ENCODE measurements at places on chromosomes 12 and 14.

DNA sequence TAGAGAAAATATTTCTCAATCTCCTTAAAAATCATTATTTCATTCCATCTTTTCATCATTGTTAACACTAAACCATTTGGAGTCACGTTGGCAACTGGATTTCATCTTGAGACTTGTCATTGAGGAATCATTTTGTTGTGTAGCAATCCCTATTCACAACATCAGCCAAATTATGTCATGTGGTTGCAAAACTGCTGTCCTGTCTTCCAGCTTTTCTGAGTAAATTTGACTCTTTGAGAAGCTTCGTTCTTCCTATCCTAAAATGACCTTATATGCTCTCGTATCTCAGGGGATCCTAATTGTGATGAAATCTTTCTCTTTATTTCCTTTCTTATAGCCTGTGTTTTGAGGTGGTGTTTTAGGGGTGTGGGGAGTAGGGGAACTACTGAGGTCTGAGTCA, 30.6 kb upstream of the KICS2 start:
- DNase-seq: no peak

- no peak for DNase-seq
Observed at GRCh38 chr12:12718381-12718759, 1.2 kb downstream of the CDKN1B start.

DNA sequence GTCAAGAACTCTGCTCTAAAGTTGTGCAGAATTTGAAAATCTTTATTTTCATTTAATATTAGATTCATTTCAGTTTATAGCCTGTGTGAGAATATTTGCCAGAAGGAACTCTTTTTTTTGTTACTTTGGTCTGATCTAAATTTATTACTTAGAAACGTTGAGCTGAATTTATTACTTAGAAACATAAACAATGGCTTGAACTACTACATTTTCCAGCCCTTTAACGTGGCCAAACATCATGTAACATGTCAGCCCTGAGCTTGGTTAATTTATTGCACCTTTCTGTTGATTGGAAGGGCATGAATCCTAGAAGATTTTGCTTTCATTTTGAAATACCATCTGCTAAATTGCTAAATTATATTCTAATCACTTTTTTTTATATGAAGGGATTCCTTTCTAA, 241.4 kb downstream of the TMEM117 start:
- no peak for DNase-seq

DNA sequence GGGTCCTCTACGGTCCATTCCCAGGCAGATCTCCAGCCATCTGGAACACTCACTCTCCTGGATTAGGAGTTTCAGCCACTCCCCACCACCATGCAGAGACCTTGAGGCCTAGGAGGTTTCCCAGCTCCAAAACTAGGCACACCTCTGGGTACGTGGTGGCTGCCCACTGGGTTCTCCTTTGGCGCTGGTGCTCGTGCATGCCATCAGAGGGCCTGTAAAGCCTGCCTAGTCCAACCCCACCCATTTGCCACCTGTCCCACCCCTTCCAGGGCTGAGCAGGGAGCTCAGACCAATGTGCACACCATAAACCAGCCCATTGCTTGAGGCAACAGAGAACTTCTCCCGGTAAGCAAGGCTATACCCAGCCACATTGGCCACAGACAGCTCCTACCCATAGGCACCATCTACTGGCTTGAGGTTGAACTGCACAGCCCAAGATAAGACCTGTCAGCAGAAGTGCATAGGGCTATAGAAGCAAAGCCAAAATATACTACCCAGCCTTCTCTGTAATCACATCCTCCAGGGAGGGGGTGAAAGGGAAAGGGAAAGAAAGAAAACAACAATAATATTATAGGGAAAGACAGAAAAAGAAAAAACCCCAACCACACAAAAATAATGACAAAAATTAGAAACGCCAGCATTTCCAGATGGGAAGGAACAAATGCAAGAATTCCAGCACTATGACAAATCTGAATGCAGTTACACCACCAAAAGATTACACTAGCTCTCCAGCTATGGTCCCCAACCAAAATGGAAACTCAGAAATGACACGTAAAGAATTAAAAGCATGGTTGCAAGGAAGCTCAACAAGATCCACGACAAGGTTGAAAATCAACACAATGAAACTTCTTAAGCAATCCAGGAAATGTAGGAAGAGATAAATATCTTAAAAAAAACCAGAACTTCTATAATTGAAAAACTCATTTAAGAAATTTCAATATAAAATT, 111.9 kb upstream of the CCDC175 start:
- peak; percentile 53 for DNase-seq

- no peak for DNase-seq
Observed at GRCh38 chr12:2759733-2760132, 35.0 kb upstream of the FKBP4 start.

- no peak for DNase-seq
Observed at GRCh38 chr14:89137526-89138163, 279.4 kb downstream of the FOXN3 start.

DNA sequence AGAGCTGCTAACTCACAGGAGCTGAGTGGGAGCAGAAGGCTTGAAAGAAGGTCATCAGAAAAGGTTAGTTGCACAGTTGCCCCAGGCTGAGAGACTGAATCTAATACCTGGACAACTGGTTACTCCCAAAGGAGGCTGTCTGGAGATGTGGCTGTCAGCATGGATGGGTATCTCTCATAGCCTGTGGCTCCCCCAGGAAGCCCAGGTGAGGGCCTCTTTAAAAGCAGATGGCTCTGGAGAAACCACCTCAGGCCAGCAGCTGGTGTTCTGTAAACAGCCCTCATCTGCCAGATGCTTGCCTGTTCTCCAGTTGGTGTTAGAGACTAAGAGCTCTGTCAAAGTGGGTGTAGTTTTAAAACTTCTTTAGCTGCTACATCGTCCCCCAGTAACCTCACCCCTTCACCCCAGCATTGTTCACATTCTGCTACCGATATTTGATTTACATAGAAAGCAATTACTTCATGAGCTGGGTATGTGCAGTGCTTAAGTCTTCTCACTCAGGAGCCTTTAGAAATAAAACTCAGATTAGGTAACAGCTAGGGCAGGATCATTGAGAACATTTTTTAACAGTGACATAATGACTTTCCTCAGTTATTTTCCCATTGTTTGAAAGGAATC, 25.8 kb downstream of the DACT1 start:
- DNase-seq: peak; percentile 60

GRCh38 chr14:52844262-52845060, 53.1 kb upstream of the GNPNAT1 start:
- DNase-seq: no peak

GRCh38 chr14:21204167-21205025, 48.5 kb upstream of the OR5AU1 start:
- no peak for DNase-seq

DNA sequence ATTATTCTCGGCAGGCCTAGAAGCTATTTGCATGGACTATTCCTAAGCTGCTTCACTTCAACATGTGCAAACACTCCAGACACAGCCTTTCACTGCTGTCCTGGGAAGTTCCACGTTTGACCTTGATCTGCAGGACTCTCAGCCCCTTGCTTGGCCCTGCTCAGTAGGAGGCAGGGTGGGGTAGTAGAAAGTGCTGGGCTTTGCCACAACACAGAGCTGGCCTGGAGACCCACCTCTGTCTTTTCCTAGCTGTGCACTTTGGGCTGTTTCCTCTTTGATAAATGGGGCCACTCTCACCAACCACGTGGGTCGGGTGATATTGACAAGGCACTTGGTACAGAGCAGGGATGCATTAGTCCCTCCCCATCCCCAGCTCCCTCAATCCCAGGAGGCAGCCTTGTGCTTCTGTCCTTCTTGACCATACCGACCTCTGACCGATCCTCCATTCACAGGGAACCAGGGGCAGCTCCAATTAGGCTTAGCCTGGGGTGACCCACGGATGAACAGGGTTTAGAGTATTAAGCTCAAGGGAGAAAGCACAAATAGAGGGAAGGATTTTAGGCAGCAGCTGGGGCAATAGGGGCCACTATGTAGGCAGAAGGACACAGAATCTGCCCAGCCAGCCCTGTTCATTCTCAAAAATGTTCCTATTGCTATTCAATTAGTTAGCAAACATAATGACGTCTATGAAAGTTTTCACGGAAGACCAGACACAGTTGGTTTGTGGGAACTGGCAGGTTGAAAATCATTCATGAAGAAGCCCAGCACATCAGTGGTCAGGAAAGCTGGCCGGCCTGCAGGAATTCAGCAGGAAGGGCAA, 63.3 kb downstream of the SYNE3 start:
- no peak for DNase-seq

GRCh38 chr12:19451196-19451595, 11.9 kb downstream of the AEBP2 start:
- no peak for DNase-seq

DNA sequence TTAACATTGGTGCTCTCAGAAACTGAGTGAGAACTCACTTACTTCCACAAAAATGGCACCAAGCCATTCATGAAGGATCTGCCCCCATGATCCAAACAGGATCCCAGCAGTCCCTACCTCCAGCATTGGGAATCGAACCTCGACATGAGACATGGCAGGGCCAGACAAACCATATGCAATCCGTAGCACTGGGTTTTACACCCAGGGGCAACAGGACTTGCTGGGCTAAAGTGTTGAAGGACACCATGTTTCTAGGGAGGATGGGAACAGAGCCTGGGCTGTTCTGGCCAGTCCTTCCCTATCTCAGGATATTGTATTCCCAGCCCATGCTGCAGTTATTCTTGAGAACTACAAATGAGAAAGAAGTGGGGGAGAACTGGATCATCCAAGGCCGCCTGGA, 36.6 kb downstream of the SERPINA3 start:
- DNase-seq: no peak

GRCh38 chr14:23030936-23031335, 3.8 kb downstream of the PSMB5 start:
- DNase-seq: no peak

Measured in NCI-H748 treated with DMSO at 0.1 percent for 48 hours (cell line).